WERI-Rb-1 (cell line): ENCODE measurements at places on chromosomes 6 and 20.

DNA sequence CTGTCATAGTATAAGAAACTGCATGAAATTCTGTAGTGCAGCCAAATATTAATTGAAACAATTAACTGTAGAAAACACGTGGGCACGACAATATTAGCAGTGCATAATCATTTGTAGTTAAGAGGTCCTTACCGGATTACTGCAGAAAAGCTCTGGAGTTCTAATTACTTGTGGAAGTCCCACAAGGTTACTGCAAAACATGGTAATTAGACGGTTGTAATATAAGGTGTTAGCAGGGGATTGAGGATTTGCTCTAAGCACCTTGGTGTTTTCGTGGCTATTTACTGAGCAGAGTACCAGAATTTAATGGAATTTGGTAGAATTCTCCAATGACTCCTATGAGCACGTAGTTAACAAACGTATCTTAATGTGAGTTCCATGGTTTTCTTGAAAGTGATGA is 473.6 kb upstream of the AGPAT4 start:
- DNase-seq, result no peak

GRCh38 chr20:2835331-2835796 is 5.1 kb downstream of the PCED1A start:
- no peak for DNase-seq

- no peak for DNase-seq
These were observed 75.3 kb downstream of the SOBP start for GRCh38 chr6:107565165-107565723.

- peak; percentile 45 for DNase-seq
These were observed 21.0 kb downstream of the SRSF3 start for GRCh38 chr6:36615018-36615761.

- DNase-seq, result no peak
These were observed 148.6 kb upstream of the MAN1A1 start for GRCh38 chr6:119497988-119498727.

GRCh38 chr6:169833258-169833794 is 81.9 kb downstream of the ERMARD start:
- no peak for DNase-seq
